AG08395 (cell line): ENCODE measurements at places on chromosomes 6 and 20.

- DNase-seq = no peak
Measured at GRCh38 chr20:62977613-62978560, 25.4 kb downstream of the SLC17A9 start.

GRCh38 chr6:43817192-43817591 is 47.2 kb downstream of the VEGFA start:
- peak; percentile 49 for DNase-seq

- no peak for DNase-seq
Measured at GRCh38 chr6:129661536-129662405, 48.2 kb downstream of the ARHGAP18 start.

DNA sequence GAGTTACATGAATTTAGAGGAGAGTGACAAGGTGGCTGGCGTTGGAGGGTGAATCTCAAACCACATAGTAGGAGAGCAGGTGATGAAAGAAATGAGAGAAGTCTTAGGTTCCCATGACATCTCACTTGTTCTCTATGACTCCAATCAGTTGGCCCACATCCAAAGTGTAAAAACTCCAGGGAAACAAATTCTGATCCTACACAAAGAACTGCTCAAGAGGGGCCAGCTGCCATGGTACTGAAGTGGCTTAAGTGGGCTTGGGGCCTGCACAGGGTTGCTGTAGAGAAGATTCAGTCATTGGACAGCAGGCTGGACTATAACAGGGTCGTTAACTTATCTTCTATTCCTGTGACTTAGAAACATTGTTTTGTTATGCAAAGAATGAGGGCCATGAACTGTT is 7.6 kb upstream of the ADGRF4 start:
- DNase-seq = no peak

DNA sequence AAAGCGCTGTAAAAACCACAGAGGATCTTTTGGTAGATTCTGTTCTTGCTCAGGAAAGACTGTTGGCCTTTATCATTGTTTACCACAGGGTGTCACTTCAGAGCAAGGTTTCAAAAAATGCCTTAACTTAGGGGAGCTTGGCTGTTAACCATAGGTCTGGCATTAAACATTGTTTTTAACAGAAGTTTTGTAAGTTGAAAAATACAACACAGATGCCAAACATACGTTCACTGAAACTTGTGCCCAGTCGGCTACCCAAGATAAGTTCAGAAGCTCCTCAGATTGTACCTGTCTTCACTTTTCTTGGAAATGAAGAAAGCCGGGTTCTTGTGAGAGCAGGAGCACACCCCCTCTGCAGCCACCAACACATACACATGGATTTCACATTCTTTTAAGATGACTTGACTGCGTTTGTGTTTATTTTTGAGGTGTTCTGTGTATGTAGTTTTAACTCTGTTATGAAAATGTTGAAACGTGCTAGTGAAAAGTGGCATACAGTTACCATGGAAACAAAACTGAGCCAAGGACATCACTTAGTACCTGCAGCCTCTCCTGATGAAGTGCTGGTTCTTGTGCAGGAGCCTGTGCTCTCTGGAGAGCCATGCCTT is 64.9 kb downstream of the SYCP2L start:
- DNase-seq = peak; percentile 70

GRCh38 chr6:138986578-138986977 is 1.5 kb downstream of the REPS1 start:
- DNase-seq = no peak

GRCh38 chr6:140012150-140012549 is 637.7 kb upstream of the CITED2 start:
- no peak for DNase-seq

GRCh38 chr6:13708736-13709135 is 2.9 kb downstream of the RANBP9 start:
- no peak for DNase-seq

- DNase-seq = no peak
Measured at GRCh38 chr20:49851991-49852390, 39.4 kb downstream of the SLC9A8 start.

DNA sequence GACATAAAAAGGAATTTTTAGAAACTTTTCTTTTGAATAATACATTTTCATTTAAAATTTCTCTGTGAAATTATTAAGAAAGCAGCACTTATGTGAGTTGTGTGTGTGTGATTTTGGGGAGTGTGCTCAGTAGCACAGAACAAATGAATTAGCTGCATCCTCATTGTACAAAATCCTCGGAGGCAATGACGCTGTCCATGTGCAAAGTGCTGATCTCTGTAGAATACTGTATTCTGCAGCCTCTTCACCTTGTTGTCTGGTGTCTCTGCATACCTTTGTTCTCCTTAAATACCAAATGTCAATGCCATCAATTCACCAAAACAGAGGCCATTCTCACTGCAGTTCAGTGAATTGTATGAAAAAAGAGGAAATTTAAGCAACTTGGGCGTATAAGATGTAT is 838.4 kb downstream of the QKI start:
- no peak for DNase-seq

DNA sequence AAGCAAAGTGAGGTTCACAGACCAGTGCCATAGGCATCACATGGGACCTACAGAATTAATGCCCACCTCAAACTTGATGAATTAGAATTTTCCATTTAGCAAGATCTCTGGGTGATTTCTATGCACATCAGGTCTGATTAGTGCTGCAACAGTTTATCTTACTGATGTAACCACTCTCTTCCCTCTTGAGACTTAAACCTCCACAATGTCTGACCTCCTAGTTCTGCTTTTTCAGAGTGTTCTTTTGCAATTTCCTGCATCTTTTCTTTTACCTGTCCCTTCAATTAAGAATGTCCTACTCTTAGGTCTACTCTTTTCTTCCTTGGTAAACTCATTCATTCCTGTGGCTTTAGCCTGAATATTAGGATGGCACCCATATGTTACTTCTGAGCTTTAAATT is 615.3 kb downstream of the TFAP2A start:
- DNase-seq = no peak

DNA sequence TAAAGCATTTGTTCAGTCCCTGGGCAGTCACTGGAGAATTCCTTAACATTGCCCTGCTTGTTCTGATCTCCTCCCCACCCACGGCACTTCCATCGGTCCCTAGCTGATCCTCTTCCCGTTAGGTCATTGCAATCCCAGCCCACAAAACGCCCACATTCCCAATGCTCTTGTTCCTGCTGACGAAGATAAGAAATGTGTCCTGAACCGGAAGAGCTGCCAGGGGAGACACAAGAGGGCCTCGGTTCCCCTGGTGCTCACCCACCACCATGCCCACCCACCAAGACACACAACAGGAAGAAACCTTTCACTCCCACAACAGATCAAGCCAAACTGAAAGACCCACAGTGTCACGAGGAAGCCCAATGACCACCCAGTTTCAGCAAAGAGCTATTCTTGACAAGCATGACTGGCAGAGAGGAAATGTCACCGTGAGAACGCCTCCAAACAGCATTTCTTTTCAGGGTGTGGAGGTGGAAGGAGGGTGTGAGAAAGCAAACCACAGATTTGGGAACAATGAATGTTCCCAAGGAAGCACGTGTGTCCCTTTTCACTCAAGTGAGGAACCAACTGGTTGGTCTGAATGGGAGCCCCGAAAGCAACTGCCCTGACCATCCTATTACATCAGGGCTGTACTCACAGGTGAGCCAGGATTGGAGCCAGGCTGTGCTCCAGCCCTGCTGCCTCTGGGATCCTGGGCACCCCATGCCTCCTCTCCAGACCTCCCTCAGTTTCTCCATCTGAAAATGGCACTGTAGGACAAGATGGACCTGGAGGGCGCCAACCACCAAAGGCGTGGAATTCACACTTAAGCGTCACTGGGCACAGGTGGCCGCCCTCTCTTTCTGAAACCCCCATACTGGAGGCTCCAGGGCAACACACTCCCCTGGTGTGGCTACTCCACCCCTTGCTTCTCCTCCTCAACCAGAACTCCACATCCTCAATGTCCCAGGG is 97.5 kb downstream of the ZMYND8 start:
- DNase-seq = no peak
